ENCODE measurements at places on chromosomes 13 and 19. TPM values are rescaled to one million over a fixed set of nuclear protein-coding genes. Genes with fewer than 3 reads are reported as not detected.

DNA sequence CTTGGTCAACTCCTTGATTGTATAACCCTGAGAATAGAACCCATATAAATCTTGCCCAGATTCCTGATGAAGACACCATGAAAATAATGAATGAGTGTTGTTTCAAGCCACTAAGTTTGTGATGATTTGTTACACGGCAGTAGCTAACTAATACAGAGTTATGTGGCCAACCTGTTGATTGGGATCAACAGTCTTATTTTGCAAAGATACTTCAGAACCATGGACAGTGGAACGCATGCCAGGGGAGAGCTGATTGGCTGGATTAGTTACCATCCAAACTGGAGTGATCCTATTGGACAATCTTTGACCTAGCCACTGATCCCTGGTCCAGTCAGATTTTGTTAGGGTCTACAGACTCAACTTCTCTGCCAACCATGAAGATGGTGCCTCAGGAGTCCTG, 26.6 kb downstream of the CD70 start:
- DNase-seq: no peak

Gene GFY
- total RNA-seq: not detected

DNA sequence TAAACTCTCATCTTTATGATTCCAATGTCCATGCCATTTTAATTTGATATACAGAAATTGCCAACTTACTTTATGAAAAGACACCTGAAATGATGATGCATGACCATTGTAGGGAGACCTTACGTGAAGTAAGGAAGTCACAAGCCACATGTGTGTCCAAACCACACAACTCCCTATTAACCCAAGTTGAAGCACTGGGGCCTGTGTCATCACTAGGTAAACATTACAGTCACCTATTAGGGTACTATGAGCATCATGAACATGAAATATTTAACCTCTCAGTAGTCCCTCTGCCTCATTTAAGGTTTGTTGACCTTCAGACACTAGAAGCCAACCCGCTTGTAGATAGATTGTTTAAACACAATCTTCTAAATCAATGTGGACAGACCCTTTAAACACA, 576.9 kb downstream of the IRS2 start:
- no peak for DNase-seq

DNA sequence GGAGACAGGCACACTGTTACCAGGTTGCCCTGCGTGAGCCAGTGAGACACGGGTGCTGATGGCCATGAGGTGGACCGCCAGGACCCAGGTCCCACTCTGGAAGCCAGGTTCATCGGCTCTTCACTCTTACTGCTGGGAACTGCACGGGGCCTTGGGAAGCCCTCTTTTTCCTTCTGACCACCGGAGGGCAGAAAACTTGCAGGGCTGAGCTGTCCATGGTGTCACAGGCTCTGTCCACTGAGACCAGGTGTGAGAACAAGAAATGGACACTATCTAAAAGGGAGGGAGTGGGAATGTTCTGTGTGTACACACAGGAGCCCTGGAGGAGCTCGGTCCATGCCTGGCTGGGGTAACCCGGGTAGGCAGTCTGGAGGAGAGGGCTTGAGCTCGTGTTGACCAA, 93.4 kb downstream of the UQCRFS1 start:
- DNase-seq: no peak

DNA sequence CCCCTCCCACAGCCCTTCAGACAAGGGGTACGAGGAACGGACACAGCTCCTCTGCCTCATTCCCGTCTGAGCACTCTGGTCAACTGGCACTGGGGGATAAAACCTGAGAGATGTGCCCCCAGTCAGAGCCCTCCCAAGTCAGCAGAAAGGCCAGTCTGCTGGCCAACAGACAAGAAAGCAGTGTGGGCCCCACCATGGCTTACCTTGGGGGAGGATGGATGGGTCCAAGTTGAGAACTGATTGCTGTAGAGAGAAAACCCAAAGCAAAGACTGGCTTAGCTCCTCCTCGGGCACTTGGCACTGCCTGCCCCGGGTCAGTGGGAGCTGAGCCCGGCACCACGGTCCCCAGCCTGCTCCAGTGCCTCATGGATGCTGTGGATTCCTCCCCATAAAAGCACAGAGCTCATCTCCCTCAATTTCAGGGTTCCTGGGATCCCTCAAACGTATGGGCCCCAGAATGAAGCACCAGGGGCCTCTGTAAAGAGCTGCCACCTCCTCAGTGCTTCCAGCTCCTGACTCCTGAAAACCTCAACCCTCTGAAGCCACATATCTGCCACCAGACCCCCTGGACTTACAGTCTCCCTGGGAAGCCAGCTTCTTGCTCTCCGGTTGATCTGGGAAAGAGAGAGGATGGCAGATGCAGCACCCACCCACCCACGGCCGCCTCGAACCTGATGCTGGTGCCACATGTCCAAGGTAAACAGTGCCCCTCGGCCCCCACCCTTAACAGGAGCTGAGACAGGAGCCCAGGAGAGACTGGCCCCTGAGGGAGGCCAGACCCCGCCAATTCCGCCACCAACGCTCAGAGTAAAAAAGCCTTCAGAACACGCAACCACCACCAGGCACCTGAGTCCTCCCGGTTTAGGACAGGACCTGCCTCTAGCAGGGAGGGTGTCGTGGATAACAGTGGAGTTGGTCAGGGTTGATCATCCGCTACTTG, 3.3 kb downstream of the KHSRP start:
- no peak for DNase-seq

DNA sequence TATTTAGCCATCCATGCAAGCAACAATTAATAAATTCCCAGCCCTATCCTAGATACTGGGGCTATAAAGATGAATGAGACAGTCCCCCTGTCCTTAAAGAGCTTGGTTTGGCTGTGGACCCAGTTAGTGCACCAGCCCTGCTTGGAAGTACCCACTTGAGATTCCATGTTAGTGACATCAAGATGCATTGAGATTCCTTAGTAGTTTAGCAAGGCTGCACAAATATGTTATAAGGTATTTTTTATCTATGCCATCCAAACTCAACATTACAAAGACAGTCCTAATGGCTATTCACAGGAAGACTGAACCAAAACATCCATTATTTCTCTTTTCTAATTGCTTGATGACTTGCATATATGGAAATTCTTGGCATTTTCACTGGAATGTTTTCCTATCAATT, 48.8 kb upstream of the RAP2A start:
- DNase-seq: no peak

GRCh38 chr13:40344270-40345148, 321.9 kb downstream of the FOXO1 start:
- DNase-seq: peak; percentile 12

DNA sequence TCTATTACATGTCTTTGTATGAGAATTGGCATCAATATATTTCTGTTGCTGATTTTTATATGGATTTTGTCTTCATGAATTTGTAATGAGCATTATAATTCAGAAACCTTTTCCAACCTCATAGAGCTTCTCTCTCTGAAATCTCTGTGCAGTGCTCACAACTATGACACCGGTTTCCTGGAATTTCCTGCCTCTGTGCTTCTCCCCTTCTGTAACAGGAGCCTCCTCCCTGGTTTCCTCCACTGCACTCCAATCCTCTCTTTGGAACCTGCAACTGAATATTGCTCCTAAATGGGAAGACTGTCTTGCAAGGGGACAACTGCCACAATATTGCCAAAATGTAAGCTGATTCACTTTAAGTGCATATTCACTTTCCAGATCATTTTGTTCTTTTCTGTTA, 1147.9 kb downstream of the UQCRFS1 start:
- DNase-seq: no peak

DNA sequence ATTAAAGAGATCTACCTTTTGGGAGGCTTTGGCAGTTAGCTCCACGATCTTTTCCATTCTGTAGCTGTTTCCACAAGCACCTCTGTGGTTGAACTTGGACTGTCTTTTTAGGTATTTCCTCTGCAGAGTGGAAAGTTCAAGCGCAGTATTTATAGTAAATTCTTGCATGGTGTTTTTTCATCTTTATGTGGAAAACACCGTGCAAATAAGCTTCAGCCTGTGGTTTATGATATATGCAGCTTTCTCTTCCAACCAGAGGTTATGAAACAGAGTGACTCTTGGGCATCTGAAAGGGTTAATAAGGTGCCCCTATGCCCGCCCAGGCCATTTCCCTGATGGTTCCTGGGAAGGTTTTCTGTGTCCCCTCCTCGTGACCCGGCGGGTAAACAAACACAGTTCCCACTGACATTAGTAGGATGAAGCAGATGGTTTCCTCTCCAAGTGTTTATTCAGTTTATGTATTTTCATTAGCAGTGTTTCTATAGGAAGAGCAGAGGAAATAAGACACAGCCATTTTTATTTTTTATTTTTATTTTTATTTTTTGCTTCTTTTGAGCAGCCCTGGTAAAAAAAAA, 39.7 kb upstream of the RNF113B start:
- no peak for DNase-seq

GRCh38 chr13:50156140-50156539, 140.9 kb downstream of the KCNRG start:
- peak; percentile 87 for DNase-seq

DNA sequence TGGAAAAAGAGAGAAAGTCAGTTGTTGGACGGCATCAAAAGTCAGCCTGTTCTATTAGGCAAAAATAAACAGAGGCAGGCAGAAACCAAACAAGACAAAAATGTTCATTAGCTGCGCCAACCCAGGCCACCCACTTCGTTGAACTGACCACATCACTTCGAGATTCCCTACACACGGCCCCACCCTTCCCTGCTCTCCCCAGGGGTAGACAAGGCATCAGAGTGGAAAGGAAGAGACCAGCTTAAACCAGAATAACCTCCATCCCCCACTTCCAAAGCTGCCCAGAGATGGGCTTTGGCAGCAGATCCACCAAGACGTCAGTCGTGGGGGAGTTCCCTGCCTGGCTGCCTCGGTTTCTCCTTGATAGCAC, 204.6 kb upstream of the TSHZ3 start:
- DNase-seq: no peak

Gene USHBP1
- not detected for total RNA-seq

- DNase-seq: no peak
Measured at GRCh38 chr13:109576331-109576813, 210.0 kb downstream of the IRS2 start.

DNA sequence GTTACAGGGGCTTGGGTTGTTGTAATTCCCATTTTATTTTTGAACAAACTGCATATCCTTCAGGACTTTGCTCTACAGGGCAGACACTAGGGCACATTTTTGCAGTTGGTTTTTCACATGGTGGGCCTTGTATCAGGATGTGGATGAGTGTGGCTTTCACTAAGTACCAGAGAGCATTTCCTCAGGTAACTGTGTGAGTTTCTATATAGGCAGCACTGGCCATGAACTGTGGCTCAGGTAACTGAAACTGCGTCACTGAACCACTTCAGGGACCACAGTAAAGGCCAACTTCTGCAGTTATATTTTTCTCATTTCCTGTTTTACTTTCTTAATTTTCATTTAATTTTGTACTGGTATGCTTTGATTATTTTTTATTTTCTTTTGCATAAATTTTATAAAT, 166.5 kb downstream of the ZNF486 start:
- DNase-seq: no peak

DNA sequence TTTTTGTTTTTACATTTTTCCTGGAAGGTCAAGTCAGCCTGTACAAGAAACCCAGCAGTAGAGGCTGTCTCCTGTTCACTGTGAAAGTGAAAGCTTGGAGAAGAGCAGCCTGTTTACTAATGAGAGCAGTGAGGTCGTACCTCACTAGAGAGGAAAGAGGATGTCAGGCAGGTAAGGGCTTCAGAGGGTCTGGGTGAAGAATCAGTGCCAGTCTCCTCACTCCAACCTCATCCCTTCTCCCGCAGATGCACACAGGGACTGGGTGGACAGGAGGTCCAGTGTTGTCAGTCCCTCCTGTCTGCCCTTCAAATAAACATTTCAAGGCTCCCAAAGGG, 462.5 kb downstream of the KLF5 start:
- DNase-seq: peak; percentile 12

- DNase-seq: no peak
Measured at GRCh38 chr13:92513672-92514071, 712.9 kb upstream of the GPC6 start.

DNA sequence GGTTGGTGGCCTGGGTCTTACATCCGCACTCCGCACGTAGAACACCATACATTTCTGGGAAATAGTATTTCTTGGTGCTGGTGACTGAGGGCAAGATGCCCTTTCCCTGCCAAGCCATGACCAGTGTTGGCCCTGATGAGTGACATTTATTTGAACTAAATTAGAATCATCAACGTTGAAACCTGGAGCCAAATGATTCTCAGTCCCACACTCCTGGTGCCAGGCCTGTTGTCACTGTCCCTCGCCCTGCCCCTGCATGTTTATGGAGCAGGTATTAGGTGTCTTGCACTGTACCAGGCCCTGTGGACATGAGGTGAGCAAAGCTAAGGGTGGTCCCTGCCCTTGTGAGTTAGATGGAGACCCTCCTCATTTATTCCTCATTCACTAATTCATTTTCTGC, 5.8 kb downstream of the CHST8 start:
- no peak for DNase-seq

GRCh38 chr19:48436586-48436985, 9.2 kb upstream of the GRWD1 start:
- DNase-seq: no peak

Gene OR7D2
- 0.05 TPM for total RNA-seq

Gene KIR3DL1
- total RNA-seq: not detected

- DNase-seq: no peak
Measured at GRCh38 chr19:49465371-49465770, 8.6 kb upstream of the FLT3LG start.

DNA sequence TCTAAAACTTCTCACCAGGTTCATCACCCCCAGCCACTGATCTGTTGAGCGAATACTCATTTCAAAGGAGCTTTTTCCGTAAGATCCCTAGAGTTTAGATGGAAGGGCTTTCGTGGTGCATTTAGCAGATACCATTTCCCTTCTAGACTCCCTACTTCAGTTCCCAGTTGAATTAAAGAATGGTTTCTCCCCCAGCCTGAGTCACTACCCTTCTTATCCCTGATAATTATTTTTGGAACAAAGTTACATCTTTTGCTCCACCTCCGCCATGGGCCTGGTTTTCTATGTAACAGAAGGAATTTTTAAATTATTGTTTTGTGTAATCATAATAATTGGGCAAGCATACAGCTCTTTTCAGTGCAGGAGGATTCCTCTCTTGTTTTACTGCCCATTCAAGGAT, 22.0 kb downstream of the USPL1 start:
- no peak for DNase-seq

Gene SMIM7
- total RNA-seq: 135 TPM

- peak; percentile 70 for DNase-seq
Measured at GRCh38 chr13:85093808-85094207, 705.4 kb downstream of the SLITRK6 start.
